ENCODE measurements at places on chromosomes 6 and 20.

DNA sequence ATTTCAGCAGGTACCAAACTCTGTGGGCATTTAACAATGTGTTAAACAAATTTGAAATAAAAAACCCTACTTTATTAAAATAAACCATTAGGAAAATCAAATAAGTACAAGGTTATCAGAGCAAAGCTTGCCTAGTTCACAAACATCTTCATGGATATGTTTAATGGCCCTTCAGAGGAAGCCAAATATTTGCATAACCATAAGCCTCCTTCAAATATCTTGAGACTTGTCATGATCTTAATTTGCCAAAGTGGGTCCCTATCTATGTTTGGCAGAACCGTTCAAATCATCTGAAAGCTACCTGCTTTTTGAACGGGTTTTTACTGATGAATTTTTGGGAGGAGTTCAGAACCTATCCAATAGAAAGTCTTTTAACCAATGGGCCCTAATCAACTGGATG, 176.3 kb downstream of the BACH2 start:
- no peak for DNase-seq

- no peak for DNase-seq
Measured at GRCh38 chr6:82248273-82248735, 760 bp upstream of the IBTK start.

GRCh38 chr20:59273739-59274357, 26.6 kb upstream of the EDN3 start:
- no peak for DNase-seq

DNA sequence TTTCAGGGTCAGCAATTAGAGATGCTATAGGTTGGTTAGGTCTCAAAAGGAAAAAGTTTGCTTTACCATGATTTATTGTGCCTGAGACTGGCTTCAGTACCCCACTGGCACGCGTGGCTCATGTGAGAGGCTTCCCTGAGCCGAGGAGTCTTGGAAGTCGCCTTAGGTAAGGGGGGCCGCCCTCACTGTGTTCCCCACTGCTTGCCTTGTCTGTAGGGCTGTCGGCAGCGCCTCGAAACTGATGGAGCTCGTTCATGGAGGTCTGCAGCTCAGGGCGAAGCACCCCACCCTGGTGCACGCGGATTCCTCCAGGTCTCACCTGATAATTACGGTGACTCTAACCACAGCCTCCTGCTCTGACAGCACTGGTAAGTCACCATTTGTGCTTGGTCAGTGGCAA, 39.2 kb downstream of the FRMD1 start:
- DNase-seq: no peak

DNA sequence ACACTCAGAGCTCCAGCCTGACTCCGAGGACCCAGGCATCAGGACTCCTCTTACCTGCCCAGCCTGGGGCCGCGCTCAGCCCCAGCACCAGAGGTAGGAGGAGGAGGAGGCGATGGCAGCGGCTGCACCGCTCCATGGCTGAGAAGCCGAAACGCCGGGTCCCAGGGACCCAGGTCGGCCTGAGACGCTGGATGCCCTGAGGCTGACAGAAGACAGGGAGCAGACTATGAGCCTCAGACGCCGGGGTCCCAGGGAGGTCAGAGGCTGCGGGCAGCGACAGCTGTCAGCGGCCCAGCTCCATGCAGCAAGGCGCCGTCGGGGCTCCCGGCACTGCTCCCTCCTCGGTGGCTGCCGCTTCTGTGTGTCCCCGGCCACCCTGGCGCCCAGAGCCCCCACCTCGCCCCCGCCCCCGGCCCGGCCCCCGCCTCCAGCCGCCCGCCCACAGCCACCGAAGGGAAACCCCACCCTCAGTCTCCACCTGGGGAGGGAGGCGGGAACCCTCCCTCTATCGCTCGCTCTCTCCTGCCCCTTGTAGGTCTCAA, at the start of gene COL11A2:
TSS of gene COL11A2 (minus strand) at position 363 of the 542 bp plus-strand sequence. CDS start at position 136, 227 bp downstream.
- no peak for DNase-seq

- peak; percentile 7 for DNase-seq
Measured at GRCh38 chr20:24100370-24101011, 111.9 kb upstream of the GGTLC1 start.

GRCh38 chr6:32188381-32189068, 1.5 kb downstream of the PBX2 start:
- no peak for DNase-seq

- peak; percentile 15 for DNase-seq
Measured at GRCh38 chr6:32692019-32692418, 25.6 kb upstream of the HLA-DQB1 start.

- no peak for DNase-seq
Measured at GRCh38 chr6:121666814-121667213, 231.4 kb downstream of the GJA1 start.

GRCh38 chr6:16006681-16007080, 122.2 kb upstream of the MYLIP start:
- no peak for DNase-seq

- no peak for DNase-seq
Measured at GRCh38 chr20:19785983-19786285, 27.9 kb downstream of the RIN2 start.

DNA sequence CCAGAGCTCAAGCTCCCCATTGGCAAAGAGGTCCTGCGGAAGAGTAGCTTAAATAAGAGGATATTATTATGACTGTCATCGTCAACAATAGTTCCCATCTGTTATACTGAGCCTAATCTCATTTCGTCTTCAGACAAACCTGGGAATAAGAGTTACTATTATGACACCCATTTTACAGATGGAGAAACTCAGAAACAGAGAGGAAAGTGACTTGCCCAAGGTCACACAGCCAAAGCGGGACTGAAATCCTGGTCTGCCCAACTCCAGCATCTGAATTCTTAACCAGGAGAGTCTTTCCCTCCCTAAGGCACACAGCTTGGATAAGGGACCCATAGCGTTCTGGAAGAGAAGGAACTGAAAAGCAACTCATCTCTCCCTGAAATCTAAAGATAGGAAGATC, 23.4 kb downstream of the PTGIS start:
- DNase-seq: no peak

DNA sequence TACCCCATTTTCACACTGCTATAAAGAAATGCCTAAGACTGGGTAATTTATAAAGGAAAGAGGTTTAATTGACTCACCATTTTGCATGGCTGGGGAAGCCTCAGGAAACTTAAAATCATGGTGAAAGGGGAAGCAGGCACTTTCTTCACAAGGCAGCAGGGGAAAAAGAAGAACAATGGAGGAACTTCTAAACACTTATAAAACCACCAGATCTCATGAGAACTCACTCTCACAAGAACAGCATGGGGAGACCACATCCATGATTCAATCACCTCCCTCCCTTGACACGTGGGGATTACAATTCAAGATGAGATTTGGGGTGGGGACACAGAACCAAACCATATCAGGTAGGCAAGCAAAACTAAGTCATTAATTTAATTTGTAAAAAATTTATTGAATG, 343.2 kb downstream of the FRK start:
- DNase-seq: no peak

DNA sequence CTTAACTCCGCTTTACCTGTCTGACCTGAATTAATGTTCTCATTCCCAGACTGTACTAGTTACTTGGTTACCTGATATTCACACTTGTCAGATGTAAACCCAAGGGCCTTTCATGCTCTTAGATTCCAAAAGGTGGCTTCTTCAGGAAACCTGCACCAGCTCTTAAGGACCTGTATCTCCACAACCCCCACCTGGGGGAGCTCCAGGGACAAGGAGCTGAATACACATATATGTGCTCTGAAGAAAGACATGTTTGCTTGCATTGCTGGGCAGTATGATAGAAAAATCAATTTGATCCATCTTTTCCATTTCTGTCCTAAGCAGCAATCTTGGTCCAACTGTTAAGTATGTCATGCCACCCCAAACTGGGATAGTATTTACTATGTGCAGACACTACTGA, 64.8 kb upstream of the POU3F2 start:
- no peak for DNase-seq

- peak; percentile 17 for DNase-seq
Measured at GRCh38 chr20:47493175-47493962, 8.3 kb upstream of the NCOA3 start.

DNA sequence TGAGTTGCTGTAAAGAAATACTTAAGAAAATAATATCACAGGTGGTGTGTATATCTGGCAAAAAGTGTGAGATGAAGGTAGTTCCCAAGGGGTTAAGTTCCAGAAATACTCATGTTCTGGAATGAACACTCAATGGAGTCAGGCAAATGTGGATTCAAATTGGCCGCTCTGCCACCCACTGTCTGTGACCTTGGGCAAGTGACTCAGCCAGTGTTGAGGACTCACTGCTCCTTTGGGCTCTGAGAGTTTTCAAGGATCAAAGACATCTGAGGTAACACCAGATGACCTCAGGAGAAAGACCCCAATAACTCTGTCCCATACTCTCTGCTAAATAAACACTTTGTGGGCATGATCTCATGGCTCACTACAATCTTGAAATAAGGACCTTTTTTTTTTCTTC, 59.2 kb upstream of the EYA2 start:
- DNase-seq: no peak

DNA sequence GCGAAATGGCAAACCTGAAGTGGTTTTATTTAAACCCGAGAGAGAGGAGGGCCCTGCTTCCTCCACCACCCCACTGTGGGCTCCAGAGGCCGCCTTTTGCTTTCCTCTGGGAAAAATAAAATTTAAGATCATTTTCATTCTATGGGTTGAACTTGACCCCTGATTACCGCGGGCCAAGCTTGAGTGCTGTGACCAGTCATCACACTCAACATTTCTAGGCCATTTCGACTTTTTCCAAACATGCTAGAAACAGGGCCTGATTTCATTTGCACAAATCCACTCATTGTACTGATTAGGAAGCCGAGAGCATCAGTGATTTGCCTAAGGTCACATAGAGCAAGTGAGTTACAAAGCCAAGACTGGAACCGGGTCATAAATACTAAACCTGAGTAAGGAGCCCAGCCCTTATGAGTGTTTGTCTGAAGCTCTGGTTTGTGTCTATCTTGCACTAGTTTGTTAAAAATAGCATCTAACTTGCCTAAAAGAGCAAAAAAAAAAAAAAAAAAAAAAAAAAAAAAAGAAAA, 179.7 kb downstream of the DLL1 start:
- no peak for DNase-seq

DNA sequence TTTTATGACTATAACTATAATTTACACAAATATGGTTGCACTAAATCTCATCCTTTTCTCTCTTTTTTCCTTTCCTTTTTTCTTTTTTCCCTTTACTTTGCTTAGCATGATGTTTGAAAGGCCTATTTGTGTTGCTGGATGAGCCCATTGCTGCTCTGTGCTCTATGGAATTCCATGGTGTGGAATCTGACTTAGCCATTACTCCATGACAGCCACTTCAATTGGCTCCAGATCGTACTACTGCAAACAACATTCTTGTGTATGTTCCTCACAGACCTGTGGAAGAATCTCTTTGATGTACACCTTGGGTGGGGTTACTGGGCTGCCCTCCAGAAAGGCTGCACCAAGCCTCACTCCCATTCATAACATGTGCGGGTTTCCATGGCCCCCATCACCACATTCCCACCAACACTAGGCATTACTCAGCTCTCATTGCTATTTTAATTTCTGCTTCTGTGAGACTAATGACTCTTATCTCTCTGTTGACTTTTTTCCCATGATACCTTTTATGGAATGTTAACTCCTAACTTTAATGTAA, 979.0 kb downstream of the KIF16B start:
- no peak for DNase-seq

- DNase-seq: no peak
Measured at GRCh38 chr6:31057426-31058003, 47.2 kb downstream of the MUC22 start.

DNA sequence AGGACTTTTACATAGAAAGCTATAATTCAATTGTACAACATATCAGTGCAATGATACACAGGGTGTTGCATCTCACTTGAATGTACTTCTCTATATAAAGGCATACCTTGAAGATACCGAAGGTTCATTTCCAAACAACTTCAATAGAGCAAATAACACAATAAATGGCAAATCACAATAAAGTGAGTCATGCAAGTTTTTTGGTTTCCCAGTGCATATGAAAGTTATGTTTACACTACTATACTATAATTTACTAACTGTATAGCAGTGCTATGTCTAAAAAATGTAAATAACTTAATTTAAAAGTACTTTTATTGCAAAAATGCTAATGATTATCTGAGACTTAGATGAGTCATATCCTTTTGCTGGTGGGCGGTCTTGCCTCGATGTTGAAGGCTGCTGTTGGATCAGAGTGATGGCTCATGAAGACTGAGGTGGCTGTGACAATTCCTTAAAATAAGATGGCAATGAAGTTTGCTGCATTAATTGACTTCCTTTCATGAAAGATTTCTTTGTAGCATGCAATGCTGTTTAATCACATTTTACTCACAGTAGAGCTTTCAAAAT, 188.8 kb downstream of the TASP1 start:
- DNase-seq: no peak

DNA sequence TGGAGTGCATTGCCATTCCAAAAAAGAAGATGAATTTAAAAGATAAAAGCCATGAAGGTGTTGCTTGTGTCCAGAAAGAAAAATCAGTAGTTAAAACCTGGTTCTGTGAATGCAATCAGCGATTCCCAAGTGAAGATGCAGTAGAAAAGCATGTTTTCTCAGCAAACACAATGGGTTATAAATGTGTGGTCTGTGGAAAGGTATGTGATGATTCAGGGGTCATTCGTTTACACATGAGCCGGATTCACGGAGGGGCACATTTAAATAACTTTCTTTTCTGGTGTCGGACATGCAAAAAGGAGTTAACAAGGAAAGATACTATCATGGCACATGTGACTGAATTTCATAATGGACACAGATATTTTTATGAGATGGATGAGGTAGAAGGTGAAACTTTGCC, 24.7 kb upstream of the BAG2 start:
- DNase-seq: no peak

GRCh38 chr6:149545258-149545753, 537 bp downstream of the PPIL4 start:
- DNase-seq: peak; percentile 30

- no peak for DNase-seq
Measured at GRCh38 chr6:168625602-168626001, 184.6 kb downstream of the SMOC2 start.

GRCh38 chr6:37785663-37786270, 33.8 kb upstream of the ZFAND3 start:
- DNase-seq: no peak

- no peak for DNase-seq
Measured at GRCh38 chr20:47318586-47319516, 37.6 kb downstream of the ZMYND8 start.

DNA sequence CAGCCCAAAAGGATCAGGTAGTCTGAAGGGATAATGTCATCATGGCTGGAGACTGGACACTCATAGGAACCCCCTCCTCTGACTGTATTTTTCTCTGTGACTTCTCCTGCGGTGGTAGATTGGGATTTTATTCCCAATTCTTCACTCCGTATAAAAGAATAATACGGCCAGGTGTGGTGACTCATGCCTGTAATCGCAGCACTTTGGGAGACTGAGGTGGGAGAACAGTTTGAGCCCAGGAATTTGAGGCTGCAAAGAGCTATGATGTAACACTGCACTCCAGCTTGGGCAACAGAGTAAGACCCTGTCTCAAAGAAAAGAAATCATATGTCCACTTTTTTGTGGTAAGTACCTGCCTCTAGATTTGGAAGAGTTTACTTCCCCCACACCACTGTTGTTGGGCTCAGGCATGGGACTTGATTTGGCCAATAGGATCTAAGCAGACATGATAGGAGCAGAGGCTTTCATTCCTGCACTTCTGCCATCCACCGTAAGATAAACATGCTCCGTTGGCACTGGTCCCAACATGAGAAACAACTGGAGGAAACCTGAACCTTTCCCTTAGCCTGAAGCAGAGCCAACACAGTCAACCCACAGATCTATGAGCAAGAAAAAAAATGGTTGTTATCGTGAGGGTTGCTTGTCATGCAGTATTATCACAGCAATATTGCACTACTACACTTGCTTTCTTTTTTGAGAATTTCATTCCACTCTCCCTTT, 82.0 kb downstream of the JPH2 start:
- DNase-seq: no peak

GRCh38 chr20:14761903-14762302, 424.5 kb upstream of the FLRT3 start:
- DNase-seq: no peak

Measured in stimulated activated CD8-positive, alpha-beta memory T cell treated with anti-CD3 and anti-CD28 coated beads, Interleukin-4, amount 100 ng/mL, for 4 hours (primary cell).